ENCODE measurements at places on chromosomes 4 and X.

DNA sequence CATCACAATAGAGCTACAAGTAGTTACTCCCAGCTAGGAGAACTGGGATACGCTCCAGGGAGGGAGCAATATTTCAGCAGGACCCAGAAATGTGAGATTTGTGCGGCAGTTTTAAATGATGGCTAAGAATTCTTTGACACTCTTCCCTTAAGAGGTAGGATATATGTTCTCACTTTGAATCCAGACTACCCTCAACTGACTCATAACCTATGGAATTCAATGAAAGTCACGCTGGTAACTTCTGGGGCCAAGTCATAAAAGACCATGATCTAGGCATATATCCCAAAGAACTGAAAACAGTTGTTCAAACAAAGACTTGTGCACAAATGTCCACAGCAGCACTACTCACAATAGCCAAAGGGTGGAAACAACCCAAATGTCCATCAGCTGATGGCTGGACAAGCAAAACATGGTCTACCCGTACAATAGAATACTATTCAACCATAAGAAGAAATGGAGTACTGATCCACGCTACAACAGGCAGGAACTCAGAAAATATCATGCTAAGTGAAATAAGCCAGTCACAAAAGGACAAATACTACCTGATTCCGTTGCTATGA lies 10.5 kb downstream of the CD99L2 start:
- DNase-seq, result no peak

GRCh38 chr4:123170843-123171242 lies 225.8 kb upstream of the SPRY1 start:
- DNase-seq, result no peak

GRCh38 chrX:7689791-7690412 lies 153.1 kb upstream of the VCX start:
- no peak for DNase-seq

DNA sequence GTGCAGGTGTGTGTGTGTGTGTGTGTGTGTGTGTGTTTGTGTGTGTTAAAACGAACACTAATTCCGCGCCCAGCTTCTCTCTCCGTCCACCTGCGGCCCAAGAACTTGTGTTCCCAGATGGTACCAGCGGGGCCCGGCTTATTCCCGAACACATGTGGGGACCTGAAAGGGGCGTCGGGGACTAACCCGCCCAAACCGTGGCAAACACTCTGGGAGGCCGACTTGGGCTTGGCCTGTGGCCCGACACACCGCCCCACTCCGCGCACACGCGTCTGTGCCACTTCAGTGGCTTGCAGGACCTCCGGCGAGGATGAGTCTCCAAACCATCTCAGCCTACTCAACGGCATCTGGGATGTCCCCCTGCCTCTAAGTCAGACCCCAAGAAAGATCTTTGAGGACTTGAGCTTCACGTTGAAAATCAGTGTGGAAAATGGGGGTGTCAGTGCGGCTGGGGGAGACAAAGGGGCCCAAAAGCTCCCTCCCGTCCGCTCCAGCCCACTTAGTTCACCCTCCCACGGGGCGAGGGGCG lies 790 bp upstream of the HHIP start:
- DNase-seq, result no peak

DNA sequence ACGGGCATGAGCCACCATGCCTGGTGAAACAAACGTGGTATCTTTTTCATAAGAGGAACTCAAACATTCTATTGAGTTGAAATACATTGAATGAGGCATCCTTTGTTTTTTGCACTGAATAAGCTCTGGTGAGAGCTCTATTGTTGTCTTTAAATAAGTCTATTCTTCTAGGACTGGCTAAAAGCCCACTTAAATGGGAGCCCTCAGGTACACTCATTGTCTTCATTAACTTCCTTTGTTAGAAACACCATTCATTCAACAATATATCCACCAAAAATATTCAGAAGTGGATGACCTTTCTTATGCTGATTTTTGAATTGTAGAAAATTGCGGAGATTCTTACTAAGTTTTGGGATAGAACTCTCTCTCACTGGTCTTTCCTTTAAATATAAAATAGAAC lies 568.0 kb downstream of the IL1RAPL1 start:
- no peak for DNase-seq

- DNase-seq, result no peak
Measured at GRCh38 chr4:85298037-85298436, 176.9 kb upstream of the ARHGAP24 start.

- no peak for DNase-seq
Measured at GRCh38 chr4:155881555-155881954, 15.5 kb upstream of the ASIC5 start.

GRCh38 chrX:40158036-40158706 lies 60.4 kb upstream of the BCOR start:
- DNase-seq, result peak; percentile 36

- DNase-seq, result peak; percentile 60
Measured at GRCh38 chr4:122762520-122762919, 30.0 kb downstream of the BBS12 start.

GRCh38 chrX:138866643-138867042 lies 155.1 kb upstream of the FGF13 start:
- no peak for DNase-seq

GRCh38 chr4:37612811-37613210 lies 73.4 kb downstream of the RELL1 start:
- DNase-seq, result no peak

DNA sequence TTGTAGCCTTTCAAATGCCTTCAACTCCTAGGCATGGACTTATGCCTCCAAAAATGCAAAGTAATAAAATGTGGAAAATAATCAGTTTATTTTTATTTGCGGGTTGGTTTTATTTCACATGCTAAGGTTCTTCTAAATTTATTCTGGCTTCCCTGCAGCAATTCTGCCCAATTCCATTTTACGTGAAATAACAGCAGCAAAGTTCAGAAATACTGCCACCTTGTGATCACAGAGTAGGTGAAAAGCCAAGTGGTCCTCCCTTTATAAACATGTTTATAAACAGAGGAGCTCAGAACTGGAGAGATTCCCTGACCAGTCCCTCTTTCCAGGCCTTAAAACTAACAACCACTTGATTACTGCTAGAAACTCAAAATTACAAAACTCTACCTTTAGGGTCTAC lies 14.7 kb upstream of the DCHS2 start:
- DNase-seq, result no peak

GRCh38 chrX:150697641-150698040 lies 4.4 kb downstream of the MTMR1 start:
- DNase-seq, result no peak

DNA sequence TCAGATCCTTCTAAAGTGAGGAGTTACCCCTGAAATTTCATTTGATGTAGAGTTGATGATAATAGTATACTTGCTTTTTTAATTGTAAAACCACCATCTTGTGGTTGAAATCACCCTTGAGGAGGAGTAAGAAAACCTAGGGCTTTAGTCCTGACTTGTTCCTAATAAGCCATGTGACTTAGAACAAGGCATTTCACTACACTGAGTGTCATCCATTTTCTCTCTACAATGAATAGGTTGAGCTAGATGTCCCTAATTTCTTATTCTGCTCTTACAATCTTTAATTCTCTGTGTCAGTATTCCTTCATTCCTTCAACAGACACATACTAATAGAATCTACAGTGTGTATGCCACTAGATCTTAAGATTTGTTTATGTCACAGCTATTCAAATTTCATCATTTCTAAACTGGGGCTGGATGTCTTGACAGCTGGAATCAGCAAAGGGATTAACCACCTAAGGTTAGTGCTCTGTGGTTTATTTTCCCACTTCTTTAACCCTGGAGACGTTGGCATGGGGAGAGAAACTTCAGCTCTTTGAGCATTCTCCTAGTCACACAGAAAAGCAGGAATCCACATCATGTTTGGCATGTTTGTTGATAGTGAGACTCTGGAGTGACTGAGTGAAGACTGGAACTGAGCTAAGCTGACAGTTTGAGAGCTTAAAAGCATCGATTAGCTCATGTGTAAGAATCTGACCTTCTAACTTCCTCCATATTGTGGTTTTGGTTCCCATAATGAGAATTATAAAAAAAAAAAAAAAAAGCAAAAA lies 246.3 kb downstream of the NDST4 start:
- no peak for DNase-seq

GRCh38 chrX:3370656-3371055 lies 24.2 kb upstream of the MXRA5 start:
- no peak for DNase-seq

DNA sequence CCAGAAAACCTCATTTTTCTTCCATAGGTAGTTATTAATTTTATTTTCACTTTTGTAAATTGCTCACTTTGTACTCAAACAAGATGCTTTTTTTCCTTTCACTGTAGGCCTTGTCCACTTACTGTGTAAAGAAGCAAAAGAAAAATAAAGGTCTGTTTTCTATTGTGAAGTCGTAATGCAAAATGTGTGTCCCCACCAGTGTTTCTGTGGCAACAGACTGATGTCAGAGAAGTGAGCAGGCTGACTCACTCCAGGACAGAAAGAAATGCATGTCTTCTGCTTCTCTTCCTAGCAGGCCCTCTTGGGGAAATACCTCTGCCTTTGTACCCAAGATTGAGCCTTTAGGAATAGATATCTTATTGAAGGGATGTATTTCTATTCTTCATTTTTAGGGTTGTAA lies 30.3 kb downstream of the INPP4B start:
- DNase-seq, result no peak

- DNase-seq, result no peak
Measured at GRCh38 chrX:56987741-56988140, 7.6 kb downstream of the SPIN3 start.

GRCh38 chr4:55336138-55337034 lies 9.7 kb upstream of the SRD5A3 start:
- DNase-seq, result no peak

- peak; percentile 2 for DNase-seq
Measured at GRCh38 chr4:98232202-98232601, 29.0 kb upstream of the RAP1GDS1 start.

DNA sequence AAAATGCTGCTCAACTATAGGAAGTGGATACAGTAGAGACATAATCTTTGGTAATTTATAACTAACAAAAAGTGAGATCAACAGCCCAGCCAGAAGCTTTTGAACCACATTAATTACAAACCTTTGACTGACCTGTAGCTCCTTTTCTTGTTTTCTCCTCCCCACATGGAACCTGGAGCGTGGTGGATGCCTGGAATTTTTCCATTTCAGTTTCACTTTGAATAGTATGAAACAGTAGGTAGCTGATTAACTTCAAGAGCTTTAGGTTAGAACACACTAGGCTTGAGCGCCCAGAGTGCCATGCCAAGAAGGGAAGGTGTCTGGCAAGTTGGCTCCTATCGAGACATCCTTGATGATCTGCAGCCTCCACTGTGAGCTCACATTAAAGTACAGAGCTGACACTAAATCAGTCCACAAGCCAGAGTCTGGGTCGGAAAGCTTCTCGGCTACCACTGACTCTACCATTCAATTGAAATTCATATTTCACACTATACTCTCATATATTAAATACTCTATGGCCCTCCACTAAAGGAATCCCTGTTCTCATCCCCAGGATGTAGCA lies 143.4 kb downstream of the GLRA2 start:
- DNase-seq, result no peak

GRCh38 chrX:69085826-69086225 lies 79.4 kb downstream of the PJA1 start:
- DNase-seq, result no peak

DNA sequence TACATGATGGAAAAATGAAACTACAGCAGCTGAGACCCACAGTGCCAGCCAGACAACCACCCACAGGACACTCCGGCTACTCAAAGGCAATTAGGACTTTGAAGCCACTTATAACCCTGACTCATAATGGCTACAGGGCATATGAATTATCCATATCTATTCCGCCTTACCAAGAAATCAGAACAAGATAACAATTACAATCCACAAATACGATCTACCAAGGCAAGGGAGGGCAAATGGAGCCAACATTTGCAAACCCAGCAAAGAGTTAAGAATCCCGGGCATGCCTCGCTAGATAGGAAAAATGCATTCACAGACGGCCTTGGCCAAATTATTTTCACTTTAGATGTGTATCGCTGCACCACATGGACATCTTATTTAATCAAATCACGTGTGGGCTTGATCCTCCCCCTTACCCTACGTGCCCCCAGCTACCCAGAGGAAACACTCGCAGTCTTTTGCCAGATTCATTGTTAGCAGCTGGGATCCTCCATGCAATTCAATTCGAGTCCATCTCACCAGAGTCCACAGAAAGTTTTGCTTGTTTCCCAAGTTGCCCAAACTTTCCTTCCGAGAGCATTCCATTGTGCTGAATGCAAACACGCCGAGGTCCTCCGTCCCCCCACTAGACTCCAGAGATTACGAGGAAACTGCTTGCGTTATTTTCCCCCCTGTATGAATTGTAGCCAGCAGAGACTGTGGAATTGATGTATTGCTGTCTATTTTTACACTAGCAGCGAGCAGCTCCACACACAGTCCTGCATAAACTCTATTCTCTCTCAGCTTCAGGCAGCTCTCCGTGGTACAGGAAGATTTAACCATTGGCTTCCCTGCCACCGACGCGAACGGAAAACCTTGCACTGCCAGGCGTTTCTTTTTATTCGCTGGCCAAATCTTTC lies 1.2 kb downstream of the PPARGC1A start:
- DNase-seq, result no peak

DNA sequence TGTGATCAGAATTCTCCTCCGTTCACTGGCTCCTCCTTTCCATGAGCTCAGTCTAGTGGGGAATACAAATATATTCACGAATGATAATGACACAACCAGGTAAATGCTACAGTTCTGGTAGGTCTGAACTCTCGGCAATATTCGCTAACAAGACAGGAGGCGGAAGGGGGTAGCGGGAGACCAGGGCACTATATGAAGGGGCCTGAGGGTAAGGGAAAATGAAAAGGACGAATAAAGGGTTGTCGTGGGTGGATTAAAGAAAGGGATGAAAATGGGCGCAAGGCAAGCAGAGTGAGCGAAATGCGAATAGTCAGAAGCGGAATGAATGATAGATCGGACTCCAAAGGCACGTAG lies 743 bp downstream of the NKAP start:
- DNase-seq, result no peak

DNA sequence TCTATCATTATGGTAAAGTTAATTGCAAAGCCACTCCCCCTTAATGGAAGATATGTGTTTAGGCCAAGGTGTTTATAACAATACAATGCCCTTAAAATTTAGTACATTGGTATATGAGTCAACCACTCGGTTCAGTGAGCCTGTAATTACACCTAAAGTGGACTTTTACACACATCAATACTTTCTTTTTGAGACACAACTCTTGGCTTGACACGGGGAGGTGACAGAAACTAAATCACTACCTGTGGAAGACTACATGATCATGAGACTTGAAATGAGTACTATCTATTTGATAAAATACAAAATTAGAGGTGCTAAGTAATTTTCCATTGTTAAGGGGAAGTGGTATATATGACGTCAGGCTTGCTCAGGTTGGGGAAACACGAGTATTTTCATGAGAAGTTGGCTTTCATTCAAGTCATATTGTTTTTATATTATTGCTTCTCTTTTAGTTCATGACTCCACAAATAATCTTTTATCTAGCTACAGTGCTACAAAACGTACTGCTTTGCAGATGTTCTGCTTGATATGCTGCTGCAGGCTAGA lies 918.3 kb downstream of the ARAP2 start:
- DNase-seq, result no peak

DNA sequence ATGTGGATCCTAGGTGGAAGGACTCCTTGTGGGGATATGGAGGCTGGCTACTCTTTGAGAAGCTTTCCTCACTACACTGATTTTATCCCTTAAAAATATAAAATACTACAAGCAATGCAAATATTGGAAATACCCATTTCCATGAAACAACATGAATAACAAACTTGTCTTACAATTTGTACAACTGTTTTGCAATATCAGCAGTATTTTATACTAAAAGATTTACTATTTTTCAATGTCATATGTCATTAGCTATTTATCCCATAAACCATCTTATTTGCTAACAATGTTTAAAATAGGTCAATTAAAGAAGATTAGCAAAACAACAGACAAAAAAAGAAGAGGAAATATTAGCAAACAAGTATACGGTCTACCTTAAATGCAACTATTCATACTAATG lies 1674.1 kb downstream of the PCDH7 start:
- DNase-seq, result no peak

Data from CD4-positive, alpha-beta T cell treated with Interleukin-17A for 1 hour (primary cell).